ENCODE measurements at places on chromosomes 3 and 15.
A peak's percentile ranks its signal among the peaks of the same experiment; 100 is the strongest.

GRCh38 chr15:78455749-78456148 is 17.7 kb downstream of the IREB2 start:
- no peak for DNase-seq

DNA sequence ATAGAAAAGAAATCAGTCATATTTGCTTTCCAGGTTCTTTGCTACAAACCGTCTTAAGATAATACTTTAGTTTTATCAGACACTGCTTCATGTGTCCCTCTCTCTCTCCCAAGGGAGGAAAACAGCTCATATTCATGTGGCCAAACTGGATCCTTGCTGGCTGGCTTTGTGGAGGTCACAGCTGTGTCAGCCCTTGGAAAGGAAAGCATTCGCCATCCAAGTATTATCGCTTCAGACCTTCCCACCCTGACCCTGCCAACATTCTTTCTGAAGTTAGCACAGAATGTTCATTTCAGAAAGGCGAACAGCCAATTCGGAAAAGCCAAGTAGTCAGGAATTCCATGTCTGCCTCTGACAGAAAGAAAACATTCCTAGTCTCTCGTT is 213.6 kb downstream of the FEZF2 start:
- no peak for DNase-seq

GRCh38 chr3:72791161-72791560 is 57.1 kb downstream of the SHQ1 start:
- no peak for DNase-seq

DNA sequence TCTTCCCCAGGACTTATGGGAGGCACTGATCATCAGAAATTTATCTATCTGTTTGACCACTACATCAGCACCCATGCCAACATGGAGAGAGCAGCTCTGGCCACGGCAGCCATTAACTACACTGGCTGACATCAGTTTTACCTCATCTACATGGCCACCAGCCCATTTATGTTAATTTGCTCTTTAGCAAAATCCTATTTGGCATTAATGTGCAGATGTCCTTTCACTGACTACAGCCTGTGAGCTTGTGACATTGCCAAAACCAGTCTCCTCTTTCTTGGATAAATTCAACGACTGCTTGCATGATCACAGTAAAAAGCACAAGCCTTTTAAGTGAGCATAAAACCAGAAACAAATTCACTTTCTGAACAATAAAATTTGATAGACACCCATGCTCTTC is 47.5 kb downstream of the NR1I2 start:
- no peak for DNase-seq

DNA sequence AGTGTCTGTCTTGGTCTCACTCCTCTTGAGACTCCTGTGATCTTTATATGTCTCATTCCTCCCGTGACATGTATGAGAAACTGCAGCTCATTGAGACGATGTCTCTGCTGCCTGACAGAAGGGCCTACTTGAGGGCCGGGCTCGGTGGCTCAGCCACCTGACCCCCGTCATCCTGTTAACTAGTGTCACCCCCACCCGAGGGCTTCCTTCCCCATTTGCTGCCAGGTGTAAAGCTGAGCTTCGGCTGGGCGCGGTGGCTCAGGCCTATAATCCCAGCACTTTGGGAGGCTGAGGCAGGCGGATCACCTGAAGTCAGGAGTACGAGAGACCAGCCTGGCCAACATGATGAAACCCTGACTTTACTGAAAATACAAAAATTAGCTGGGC is 12.7 kb downstream of the SEMA4B start:
- no peak for DNase-seq

GRCh38 chr15:83078712-83079111 is 11.7 kb upstream of the BTBD1 start:
- DNase-seq = no peak

DNA sequence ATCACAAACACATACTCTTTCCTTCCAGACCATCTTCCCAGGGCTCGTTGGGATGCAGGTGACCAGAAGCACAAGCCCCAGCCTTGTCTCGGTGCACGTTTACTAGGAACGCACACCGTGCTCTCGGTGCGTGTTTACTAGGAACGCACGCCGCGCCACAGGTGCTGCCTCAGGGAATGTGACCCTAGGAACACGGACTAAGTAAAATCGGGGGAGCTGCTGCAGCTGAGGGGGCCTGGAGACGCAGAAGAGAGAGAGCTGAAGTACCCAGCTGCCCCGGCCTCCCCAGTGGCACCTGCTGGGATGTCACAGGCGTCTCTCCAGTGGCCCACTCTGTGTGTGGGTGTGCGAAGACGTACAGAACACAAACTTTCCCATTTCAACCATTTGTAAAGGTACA is 91.0 kb upstream of the SNRPA1 start:
- peak; percentile 59 for DNase-seq

- DNase-seq = no peak
Observed at GRCh38 chr3:155853214-155854140, 750 bp downstream of the SLC33A1 start.

DNA sequence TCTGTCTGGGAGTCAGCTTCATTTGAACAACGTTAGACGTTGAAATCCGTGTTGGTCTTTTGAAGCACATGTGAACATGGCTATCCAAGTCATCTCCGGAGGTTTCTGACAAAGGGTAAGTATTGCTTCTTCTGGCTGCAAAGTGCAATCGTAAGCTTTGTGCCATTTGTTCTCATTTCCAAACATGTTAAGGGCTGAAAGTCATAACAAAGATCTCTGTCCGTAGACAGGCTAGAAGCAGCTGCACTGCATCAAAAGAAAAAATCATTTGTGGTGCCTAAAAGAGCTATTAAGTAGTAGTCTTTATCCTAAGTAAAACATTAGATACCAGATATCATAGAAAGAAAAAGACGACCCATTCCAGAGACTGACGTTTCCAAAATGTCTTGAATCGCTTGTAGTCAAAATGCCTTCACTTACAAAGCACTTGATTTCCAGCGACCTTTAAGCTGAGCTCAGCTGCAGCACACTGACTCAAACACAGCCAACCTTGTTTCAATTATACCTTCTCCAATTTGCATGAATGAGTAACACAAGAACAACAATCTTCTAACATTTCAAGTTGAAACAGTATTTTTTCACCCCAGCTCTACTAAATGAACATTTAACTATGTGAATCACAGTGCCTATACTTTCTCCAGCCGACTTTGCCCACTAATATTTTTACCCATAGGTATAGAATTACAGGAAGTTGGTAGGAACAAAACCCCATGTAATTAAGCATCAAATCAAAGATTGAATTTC is 76.6 kb downstream of the NEDD4 start:
- no peak for DNase-seq

DNA sequence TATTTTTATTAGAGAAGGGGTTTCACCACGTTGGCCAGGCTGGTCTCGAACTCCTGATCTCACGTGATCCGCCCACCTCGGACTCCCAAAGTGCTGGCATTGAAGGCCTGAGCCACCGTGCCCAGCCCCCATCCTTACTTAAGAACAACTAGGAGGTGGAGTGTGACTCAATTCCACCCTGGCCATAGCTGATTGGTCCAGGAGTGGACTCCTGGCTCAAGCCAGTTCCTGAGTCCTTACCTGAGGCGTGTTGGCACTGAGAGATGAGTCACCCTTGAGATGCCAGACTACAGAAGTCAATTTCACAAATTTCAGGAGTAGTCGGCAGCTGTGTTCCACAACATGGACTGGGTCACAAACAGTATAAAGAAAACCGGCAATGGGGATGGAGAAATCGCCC is 124.2 kb downstream of the SHQ1 start:
- DNase-seq = peak; percentile 95

DNA sequence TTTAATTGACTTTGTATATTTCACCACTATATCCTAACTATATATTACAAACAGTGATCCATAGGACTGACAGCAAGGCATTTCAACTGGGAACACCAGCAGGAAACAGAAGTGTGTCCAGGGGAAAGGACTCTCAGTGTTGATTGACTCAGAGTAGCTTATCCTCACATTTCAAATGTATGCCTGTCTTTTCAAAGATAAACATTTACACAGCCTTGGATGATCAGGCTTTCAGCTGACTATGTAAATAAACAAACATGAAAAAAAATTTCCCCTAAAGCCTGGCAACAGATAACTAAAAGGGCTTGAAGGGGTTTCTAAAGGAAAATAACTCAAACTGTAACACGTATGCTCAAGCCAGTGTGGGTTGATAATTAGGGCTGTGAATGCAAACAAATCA is 321.8 kb downstream of the TBC1D5 start:
- no peak for DNase-seq

- DNase-seq = no peak
Observed at GRCh38 chr15:57283774-57284503, 92.4 kb upstream of the CGNL1 start.

- DNase-seq = no peak
Observed at GRCh38 chr15:99719096-99719541, 14.1 kb downstream of the LYSMD4 start.

GRCh38 chr3:24460974-24461373 is 33.7 kb downstream of the THRB start:
- no peak for DNase-seq

- DNase-seq = no peak
Observed at GRCh38 chr3:84074767-84075166, 884.0 kb upstream of the CADM2 start.

DNA sequence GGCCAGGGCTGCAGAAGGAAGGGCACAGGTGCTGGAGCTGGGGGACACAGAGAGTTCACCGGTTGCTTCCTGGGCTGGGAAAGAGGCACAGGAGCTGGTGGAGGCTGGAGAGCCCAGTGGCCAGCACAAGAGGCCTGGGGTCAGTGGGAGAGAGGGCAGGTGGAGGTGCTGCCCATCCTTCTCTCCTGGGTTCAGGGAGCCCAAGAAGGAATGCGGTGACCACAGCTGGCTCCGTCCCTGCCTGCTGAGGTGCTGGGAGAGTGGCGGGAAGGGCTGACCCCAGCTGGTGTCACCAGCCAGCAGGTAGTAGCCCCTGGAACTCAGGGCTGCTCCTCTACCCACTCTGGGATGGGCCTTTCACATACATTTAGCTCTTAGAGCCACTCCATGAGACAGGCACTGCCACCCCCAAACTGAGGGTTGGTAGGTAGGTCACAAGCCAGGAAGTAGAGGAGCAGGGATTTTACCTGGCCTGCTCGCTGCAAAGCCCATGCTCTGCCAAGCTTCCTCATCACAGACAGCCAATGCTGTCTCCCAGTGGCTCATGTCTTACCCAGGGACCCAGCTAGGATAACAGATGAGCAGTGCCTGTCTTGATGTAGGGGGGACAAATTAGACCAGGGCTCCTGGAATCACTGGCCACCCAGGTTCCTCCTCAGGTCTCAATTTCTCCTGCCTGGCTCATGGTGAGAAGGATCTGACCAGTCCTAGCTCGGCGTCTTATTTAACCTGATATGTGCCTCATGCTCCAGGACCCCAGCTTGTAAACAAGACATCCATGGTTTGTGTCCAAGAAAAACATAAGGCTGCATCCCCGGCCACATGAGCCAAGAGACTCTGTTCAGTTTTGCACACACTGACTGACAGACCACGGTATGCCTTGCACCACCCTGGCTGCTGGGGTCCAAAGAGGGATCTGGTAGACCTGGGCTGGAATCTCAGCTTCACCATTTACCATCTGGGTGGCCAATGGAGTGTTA is 119.2 kb downstream of the CORO2B start:
- no peak for DNase-seq
